ENCODE measurements at places on chromosomes 7 and 10.

- no peak for DNase-seq
Observed at GRCh38 chr7:47310020-47310419, 271.9 kb downstream of the TNS3 start.

DNA sequence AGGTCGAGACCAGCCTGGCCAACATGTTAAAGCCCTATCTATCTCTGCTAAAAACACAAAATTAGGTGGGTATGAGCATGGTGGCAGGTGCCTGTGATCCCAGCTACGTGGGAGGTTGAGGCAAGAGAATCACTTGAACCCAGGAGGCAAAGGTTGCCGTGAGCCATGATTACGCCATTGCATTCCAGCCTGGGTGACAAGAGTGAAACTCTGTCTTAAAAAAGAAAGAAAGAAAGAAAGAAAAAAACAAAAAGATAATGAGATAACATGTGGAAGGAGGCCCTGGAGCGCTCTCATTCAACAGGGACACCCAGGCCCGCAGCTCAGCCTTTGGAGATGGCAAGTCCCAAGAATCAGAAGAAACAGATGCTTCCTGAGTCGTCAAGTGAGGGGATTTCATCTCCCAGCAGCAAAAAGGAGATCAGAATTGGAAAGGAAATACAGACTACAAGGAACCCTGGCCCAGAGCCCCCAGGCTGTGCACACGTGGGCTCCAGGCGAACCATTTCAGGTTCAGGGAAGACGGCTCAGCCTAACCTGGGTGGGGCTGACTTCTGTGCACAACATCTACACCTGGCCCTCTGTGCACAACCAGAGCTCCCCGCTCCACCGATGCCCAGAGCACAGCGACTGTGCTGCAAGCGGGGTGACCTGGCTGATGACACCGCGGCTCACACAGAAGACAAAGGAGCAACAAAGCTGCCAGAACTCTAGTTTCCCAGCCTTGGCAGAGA is 33.3 kb downstream of the GNA12 start:
- DNase-seq: no peak

DNA sequence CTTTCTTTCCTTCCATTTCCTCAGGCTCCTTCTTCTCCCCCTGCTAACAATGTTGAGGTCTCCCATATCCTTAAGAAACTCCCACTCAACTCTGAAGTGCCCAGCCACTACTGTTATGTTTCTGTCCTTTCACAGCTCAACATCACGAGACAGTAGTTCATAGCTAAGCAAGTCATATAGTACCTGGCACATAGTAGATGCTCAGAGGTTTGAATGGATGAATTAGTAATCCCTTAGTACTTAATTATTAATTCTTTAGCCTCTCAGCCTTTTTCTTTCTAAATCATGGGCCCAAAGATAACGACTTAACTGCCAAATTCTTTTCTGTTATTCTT is 22.6 kb downstream of the CSGALNACT2 start:
- DNase-seq: no peak

- DNase-seq: no peak
Observed at GRCh38 chr7:50351267-50351666, 46.8 kb downstream of the IKZF1 start.

DNA sequence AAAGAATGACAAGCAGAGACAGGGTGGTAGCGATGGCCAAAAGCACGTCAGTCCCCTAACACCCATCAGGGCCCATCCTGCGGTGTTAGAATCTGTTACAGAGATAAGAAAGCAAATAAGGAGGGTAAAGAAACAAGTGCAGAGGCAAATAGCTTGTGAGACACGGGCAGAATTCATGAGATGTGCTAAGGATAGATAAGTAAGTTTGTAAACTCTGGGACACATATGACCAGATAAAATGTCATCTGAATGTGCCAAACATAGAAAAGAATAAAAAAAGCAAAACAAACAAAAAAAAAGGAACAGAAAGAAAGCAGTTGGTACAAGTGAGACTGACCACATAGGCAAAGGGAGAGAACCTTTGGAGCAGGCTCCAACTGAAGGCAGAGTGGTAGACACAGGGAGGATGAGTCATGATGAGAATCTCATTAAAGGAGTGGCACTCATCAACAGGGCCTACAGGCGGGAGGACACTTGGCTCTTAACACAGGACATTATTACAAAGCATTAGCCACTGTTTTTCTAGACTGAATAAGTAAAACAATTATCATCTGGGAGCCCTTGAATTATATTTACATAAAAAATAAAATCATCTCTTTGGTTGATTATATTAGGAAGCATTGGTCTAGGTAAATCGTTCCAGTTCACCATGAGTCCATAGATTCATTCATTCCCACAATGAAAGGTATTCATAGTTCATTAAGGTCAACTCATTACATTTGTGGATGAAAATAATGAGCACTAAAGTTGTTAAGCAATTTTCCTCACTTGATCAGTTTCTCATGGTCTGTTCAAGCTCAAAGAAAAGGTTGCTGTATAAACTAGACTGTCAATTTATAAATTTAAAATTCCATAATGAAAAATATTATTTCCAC is 21.5 kb upstream of the EPHB6 start:
- DNase-seq: no peak

DNA sequence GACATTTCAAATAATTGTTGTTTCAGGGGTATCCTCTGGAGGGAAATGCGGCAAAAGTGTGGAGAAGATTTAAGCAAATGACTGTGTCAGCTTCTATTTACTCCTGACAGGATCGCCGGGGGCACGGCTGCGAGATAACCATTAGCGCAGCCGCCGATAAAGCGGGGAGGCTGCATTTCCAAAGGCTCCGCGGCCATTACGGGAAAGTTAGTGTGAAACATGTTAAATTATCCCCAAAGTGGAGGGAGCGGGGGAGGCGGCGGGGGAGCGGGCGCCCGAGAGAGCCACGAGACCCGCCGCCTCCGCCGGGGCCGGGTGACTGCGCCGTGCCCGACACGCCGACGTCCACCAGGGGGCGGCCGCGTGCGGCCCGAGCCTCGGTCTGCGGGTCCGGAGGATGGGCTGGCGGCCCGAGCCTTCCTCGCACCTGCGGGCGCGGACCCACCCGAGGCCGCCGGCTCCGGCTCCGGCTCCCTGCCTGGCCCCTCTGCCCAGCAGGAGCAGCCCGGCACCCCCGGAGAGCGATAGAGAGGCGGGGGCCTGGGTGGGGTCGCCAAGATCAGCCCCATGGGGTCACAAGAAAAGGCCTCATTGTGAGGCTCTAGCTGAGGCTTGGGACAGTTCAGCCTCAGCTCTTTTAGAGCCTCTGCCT is 74.4 kb upstream of the PAX2 start:
- no peak for DNase-seq

DNA sequence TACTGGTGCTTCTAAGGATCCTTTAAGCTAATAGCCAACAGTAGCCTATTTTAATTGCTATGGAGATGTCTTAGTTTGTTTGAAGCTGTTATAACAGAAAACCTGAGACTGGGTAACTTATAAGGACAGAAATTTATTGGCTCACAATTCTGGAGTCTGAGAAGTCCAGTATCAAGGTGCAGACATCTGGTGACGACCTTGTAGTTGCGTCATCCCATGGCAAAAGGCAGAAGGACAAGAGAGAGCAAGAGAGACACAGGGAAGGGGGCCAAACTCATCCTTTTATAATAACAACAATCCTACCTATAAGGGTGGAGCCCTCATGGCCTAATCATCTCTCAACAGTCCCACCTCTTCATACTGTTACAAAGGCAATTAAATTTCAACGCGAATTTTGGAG is 39.1 kb downstream of the NRCAM start:
- no peak for DNase-seq

- DNase-seq: no peak
Observed at GRCh38 chr7:133723044-133723443, 404.1 kb upstream of the LRGUK start.

DNA sequence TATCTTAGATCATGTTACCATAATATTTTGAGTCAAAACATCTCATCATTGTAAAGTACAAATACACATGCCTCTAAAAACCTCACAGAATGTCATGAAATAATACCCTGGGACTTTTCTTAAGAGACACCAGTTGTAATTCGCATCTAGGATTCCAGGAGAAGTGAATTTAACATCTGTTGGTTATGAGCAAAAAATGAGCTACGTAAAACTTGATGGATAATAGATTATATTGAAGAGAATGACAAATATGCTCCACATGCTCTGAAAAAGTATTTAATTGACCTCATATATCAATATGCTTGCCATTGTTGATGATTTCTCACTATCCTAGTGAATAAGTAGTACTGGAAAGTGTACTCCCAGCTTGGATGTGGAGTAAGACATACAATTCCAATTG is 227.0 kb downstream of the BBS9 start:
- no peak for DNase-seq

- no peak for DNase-seq
Observed at GRCh38 chr7:138710536-138711385, 9.6 kb upstream of the SVOPL start.

DNA sequence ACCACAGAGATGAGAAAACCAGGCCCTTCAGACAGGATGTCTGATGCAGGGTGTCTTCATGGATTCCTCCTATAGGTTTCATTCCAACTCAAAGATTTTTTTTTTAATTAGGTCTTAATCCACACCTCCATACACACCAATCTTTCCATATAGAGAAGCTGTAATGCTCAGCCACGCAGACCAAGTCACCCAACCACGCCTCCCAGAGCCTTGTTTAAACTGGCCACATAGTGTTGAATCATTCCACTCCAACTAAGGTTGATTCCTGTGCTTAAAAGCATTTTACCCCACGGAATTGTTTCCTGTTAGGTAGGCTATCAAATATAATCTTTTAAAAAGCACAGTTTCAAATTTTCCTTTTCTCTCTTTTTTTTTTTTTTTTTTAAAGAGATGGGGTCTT is 153.6 kb downstream of the TYW1B start:
- no peak for DNase-seq

DNA sequence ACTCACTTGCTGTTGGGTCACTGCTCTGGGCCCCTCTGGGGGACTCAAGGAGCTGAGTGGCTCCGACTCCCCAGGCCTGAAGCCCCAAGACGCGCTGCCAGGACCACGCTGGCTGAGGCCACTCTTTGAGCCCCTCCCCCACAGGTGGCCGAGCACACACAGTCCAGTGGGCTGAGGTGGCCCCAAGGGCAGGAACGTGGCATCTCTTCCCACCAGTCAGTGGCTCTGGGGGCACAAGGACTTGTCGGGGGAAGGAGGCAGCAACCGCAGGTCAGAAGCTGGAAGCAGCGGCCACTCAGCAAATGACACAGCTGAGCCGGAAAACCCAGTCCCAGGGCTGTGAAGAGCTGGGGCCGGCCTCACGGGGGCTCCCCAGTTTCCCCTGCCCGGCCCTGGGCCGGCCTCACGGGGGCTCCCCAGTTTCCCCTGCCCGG is 24.1 kb downstream of the GRIFIN start:
- DNase-seq: no peak

GRCh38 chr10:126224967-126225671 is 163.2 kb downstream of the ADAM12 start:
- DNase-seq: no peak

GRCh38 chr7:111025006-111025405 is 65.9 kb upstream of the LRRN3 start:
- no peak for DNase-seq

GRCh38 chr10:33832124-33832787 is 497.8 kb upstream of the NRP1 start:
- DNase-seq: no peak

GRCh38 chr7:27774717-27775328 is 34.9 kb downstream of the TAX1BP1 start:
- DNase-seq: no peak

- DNase-seq: no peak
Observed at GRCh38 chr7:73560109-73560835, 2.8 kb upstream of the BCL7B start.

GRCh38 chr7:44073664-44074348 is 8.4 kb upstream of the PGAM2 start:
- DNase-seq: peak; percentile 32

DNA sequence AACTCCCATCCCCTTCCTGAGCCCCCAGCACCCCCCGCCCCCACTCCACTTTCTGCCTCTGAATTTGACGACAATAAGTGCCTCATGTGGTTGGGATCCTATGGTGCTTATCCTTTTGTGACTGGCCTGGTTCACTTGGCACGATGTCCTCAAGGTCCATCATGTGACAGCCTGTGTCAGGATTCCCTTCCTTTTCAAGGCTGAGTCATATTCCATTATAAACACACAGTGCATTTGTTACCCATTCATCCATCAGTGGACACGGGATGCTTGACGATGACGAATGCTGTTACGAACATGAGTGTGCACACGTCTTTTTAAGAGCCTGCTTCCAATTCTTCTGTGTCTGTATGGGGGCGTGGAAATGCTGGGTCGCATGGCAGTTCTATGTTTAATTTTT is 26.7 kb downstream of the SHH start:
- DNase-seq: no peak

DNA sequence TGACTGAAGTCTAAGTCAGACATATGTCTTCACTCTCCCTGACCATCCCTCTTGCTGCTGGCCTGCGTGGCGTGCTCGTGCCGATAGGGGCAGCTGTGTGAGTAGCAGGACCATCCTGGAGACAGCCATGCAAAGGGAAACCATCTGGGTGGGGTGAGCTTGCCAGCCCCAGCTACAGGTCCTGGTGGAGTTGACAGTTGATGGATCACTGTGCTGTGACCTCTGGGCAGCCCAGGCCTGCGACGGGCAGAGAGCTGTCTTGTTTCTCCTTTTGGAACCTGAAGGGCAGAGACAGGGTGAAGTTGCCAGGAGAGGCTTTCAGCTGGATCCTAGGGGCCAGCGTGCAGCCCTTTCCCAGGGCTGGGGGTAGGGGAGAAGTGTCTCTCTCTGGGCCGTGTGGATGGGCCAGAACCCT is 44.7 kb downstream of the GRK5 start:
- DNase-seq: no peak

DNA sequence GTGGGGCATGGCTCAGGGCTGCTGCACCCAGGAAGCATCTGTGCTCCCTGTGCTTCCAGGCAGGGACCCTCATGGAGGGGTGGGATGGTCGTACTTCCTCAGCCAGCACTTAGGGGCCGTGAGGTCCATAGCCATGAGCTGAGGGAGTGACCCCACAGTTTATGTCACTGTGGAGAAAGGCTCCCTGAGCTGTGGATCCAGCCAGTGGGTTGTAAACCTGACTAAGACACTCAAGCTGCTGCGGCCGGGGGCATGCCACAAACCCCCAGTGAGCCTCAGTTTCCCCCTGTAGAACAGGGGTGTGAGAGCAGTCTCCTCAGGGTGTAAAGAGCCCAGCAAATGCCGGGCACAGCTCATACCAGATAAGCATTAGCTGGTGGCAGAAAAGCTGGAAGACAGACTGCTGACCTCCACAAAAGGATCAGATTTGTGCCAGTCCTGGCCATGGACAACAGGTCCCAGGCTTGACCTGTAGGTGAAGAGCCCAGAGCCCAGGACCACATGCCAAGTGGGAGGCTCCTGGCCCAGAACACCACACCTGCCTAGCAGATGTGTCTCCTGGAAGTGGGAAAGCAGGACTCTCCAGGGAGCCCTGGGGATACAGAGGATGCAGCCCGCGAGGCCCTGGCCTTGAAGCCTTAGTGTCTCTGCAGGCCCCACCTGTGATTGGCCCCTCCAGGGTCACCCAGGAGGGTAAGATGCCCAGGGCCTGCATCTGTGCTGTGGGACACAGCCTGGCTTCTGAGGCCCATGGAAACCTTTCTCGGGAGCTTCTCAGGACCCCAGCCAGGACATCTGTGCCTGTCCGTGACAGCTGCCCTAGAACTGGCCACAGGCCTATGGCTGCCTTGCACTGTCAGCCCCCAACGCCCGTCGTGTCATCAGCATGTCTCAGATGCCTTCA is 78.1 kb upstream of the RET start:
- DNase-seq: no peak

- no peak for DNase-seq
Observed at GRCh38 chr7:70416986-70417655, 714.8 kb upstream of the GALNT17 start.

- DNase-seq: no peak
Observed at GRCh38 chr7:128059143-128059988, 28.1 kb upstream of the LRRC4 start.
